ENCODE measurements at places on chromosomes 5 and 9.

DNA sequence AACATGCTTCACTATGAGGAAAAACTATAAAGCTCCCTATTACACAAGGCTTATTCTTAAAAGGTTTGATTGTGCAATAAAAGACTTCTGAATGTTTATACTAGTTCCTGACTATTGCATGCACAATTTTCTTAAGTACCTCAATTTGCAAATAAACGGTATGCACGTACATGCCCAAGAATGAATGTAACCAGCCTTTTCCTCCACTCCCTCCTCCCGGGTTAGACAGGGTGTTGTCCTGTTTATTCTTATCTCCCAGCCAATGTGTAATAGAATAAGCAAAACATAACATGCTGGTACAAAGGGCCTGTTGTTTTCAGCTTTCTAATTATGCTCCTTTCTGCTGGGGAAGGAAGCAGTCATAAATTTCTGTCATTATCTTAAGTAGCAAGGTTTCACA, 79.1 kb downstream of the AOPEP start:
- DNase-seq = no peak

DNA sequence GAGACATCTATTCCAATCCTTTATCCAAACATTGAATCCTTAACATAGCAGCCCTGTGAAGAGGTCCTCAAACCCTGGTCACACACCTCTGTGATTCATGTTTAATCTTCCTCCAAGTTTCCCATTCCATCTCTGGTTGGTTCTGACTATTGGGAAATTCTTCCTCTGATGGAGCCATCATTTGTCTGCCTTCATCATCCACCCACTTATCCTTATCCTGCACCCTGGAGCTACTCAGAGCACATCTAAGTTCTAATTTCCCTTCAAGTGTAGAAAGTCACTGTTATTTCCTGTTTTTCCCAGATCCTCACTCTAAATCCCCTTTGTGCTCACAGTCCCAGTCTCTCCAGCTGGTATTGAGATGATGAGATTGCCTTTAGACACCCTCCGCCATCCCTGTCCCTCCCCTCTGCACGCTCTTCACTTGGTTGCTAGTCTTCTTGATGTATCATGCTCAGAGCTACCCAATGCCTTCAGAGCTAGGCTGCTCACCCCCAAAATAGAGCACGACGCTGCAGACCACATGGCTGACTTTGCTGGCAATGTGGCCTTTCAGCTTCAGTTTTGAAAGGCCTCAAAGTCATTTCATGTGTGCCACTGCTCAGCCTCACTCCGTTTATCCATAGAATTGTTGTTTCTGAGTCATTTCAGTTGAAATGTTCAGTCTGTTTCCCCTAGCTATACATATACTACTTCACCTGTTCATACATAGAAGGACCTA, 154.3 kb downstream of the PALM2AKAP2 start:
- DNase-seq = no peak

DNA sequence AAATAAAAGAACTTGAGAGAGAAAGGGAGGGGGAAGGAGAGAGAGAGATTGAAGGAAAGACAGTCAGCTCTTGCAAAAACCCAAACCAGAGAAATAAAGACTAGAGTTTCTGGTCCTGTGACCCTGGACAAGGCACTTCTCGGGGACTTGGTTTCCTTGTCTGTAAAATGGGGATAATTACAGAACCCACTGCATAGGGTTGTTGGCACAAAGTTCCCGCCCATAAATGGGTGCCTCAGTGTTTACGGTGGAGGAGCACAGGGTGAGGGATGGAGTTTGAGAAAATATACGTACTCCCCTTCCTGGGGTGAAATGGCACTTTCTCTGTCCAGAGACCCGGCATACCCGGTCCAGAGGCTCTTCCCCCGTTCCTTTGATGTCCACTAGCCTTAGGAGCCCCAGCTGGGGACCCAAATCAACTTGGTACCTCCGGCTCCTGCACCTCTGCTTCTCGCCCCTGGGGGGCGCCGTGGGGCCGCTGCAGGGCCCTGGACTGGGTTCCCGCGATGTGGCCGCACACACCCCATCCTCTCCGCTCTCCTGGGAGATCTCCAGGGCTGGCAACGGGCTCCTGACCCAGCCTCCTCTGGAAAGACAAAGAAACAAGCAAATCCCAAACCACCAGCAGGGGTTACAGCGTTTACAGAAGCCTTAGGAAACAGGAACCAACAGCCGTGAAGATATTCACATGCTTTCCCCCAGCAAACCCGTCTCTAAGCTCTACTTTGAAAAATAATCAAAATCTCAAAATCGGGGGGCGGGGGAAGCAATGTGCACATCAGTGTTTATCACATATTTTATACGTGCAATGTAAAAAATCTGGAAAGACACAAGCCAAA, 26.3 kb downstream of the PTGES start:
- DNase-seq = peak; percentile 51

DNA sequence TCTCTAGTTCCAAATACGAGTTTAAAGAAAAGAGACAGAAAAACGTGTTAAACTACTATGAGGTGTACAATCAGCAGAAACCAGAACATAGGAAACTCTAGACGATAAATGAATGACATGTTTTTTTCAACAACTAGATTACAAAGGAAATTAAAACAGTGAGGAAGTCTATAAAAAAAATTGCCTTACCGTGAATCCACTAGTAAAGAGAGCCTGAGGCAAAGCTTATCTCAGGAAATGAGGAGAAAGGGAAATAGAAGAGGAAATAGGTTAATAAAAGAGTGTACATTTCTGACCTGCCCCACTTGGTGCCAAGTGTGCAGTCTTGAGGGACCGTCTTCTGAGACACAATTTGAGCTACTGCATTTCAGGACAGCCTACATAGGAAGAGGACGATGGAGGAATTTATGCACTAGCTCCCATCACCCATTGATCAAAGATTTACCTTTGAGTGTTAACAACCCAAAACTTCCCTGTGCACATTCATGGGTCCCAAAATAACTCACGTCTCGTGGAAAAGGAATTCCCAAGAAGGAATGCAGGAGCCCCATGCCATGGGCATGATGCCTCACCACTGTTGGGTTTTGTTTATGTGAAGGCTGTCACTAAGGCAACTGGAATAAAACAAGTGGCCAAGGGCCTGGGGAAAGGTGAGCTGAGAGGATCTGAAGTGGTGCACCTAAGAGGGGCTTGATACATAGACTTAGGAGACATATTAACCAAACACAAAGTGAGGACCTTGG, 53.6 kb upstream of the SLC1A3 start:
- no peak for DNase-seq

GRCh38 chr9:127448112-127448805, 2.9 kb downstream of the RPL12 start:
- DNase-seq = no peak

- no peak for DNase-seq
These were observed 40.1 kb downstream of the PRRT1B start for GRCh38 chr9:131585375-131585774.

GRCh38 chr9:106916466-106917235, 53.7 kb downstream of the ZNF462 start:
- DNase-seq = no peak

DNA sequence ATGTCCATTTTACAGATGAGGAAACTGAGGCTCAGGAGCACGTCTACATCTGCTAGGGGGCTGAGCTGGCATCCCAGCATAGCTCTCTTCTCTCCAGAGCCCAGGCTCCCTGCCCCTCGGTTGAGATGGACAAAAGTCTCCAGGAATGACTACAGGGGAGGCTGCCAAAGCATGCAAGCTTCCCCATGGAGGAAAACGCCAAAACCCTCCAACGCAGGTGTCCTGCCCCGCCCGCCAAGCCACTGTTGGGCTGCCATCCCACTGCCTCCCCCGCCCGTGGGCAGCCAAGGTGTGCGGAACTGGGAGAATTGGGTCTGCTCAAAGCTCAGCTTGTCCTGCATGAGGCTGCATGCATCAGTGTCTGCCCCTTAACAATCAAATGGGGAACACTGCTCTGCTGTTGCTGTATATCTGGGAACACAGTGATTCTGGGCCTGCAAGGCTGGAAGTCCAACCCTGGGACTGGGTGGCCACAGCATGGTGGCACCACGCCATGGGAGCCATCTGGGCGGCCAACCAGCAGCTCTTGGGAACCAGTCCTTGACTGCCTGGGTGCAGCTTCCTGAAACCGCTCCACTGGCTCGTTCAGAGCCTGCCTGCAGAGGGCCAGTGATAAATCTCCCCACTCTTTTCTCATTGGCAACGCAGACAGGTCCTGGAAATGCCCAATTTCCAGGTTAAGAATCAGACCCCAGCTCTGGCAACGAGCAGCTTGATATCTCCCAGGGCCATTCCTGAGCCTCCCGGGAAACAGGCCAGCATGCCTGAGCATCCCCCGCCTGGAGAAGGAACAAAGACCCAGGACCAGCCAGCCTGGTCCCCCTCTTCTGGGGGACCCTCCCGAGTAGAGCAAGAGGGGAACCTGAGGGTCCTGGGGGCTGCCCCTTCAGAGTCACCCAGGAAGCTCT, 3.5 kb downstream of the RALGDS start:
- DNase-seq = no peak

DNA sequence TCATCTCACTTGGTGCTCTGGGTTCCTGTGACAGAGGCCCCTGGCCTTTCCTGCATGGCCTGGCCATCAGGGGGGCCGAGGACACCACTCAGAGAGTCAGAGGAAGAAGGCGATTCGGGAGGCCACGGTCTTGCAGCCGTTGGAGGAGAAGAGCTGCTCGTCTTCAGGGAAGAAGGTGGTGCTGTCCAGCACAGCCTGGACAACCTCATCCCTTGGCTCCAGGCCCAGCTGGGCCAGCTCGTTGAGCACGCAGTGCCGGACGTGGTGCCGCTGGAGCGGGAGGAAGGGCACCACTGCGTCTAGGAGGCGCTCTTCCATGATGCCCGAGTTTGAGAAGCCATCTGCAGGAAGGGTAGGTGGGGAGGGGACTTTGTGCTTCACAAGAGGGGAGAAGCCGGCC, 3.2 kb downstream of the TOR2A start:
- no peak for DNase-seq

GRCh38 chr9:127237801-127238200, 26.8 kb upstream of the GARNL3 start:
- DNase-seq = no peak

DNA sequence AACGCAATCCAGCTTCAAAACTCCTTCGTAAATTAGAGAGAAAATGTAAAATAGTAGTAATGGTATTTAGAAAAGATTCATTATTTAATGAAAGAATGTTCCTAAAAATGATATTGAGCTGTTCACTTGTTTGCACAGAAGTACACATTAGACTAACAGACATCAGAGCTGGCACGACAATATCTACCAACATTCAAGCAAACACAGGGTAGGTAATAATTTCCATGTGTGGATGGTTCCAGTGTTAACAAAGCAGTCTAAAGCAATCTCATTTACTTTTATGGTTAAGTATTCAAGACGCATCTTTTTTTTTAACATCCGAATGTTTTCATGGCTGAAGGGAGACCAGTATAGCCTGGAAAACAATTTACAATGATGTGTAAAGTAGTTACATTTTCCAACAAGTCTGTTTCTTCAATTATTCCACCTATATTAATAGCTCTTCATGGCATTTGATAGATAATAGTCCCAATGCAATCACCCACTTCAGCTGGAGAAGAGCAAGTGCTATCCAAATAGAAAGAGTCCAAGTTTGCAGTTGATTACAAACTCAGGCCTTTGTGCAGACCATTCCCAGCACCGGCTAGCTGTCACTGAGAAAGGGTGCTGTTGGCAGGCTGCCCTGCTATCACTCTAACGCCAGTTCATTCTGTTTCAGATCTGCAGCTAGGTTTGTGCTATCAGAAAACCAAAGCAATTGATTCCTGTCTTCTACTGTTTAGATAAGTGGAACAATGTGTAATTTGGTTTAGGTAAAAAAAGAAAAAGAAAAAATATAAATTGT, 458.8 kb downstream of the DTWD2 start:
- no peak for DNase-seq

DNA sequence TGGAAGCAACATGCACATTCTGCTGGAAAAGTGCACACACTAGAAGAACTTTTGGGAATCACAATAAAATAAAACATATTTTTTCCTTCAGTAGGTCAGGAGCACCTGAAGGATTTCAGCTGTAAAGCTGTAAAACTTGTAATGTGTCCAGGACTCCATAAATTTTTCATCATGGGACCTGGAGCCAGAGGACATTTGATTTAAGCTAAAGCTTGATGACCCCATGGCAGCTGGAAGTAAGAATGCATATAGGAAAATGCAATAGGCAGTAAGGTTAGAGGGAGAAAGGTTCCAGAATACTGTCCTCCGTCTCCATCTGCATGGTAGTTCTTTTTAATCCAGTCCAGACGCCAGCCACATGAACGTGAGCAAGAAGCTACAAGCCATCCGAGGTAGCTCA, 166.0 kb downstream of the ADAMTSL1 start:
- no peak for DNase-seq

DNA sequence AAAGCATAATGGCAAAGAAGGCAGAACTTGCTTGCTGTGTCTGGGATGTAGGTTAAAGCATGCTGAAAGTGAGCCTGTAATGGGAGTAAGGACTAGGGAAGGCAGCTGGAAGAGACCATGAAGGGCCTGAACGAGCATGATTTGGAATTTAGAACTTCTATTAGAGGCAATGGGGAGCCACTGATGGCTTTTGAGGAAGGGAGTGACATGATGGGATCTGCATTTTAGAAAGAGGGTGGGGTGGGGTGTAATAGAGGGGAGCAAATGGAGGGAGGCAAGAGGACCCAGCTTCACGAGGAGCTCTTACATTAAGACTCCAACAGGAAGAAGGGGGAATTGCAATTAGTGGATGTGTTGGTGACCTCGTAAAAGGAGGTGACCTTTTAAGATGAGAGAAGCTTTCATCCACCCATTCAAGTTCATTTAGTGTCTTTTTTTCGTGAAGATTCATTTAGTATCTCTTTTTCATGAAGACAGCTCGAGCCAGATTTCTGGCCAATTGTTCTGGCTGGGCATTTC, 13.6 kb upstream of the GABRP start:
- no peak for DNase-seq

DNA sequence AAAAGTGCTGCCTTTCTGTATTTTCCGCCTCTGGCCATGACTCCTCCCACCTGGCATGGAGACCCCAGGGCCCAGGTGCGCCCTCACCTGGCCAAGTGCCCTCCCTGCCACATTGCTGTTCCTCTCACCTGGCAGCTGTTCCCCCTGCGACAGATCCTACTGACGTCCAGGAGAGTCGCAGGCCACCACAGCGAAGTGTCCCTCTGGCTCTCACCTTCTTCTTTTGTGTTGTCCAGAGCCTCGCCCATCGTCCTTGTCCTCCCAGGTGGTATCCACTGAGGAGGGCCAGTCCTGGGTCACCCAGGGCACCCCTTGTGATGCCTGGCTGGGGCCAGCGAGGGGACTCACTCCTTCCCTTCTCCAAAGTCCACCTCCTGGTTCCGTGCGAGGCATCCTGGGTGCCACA, 2.6 kb downstream of the NKD2 start:
- DNase-seq = peak; percentile 38

DNA sequence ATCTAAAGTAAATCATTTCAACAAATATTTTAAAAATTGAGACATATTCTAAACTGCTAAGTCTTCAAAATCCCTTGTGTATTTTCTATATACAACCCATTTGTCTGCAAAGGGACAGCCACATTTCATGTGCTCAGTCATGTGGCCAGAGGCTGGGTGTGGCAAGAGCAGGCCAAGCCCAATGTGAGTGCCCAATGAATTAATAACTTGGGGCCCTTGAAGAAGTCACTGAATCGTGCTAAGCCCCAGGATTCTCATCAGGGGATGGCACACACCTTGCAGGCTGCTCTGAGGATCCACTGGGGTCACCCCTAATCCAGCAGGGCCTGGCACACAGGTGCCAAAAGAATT, 78.2 kb upstream of the SMIM23 start:
- no peak for DNase-seq
